ENCODE measurements at places on chromosomes 16 and 17.
A peak's percentile ranks its signal among the peaks of the same experiment; 100 is the strongest.

DNA sequence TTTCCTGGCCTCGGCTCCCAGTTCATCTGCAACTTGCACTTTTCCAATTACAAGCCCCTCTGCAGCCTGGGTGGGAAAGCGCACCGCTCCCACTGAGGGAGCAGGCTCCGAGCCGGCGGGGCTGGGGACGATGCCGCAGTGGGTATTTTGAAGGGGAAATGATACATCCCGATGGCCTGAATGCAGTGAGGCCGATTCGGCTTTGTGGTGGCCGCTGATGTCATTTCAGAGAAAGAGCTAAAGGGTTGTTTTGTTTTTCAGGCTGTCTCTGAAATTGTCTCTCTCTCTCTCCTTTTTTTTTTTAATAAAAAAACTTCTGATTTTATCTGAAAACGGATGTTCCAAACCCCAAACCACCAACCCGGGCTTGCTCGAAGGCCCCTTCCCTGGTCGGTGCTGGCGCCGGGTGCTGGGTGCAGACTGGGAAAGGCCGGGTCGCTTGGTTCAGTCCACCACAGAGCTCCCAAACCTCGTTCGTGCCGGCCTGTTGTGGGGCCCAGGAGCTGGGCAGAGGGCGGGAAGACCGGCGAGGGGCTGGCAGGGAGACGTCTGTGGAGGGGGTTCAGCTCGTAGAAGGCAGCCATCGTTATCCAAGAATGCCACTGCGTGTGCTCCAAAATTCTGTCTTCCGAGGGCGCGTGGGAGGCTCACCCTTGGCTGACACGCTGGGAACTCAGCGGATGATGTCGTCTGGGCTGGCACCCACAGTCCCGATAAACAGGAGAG, 102.8 kb downstream of the FOXL1 start:
- no peak for DNase-seq

DNA sequence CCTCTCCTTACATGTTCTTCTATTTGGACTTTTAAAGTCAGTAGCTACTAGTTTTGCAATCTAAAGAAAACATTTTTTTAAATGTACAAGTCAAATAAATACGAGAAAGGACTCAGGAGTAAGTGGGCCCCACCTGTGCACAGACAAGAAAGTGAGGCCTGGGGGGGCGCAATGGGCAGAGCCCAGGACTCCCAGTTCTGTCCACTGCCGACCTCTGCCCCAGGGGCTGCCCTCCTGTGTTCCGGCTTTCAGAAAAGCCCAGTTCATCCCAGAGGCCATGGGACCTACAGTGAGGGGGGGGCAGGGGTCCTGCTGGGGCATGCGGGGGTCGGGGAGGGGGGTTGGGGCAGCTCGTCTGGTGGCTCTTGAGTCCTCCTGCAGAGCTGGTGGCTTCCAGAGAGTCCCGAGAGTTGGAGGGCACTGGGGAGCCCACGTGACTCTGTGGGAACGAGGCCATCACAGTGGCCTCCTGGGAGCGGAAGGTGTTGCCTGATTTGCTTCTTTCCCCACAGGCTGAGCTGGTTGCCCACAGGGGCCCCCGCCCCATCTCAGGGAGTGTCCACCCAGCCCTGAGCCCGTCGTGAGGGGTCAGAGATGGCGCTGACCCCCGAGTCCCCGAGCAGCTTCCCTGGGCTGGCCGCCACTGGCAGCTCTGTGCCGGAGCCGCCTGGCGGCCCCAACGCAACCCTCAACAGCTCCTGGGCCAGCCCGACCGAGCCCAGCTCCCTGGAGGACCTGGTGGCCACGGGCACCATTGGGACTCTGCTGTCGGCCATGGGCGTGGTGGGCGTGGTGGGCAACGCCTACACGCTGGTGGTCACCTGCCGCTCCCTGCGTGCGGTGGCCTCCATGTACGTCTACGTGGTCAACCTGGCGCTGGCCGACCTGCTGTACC, 2.4 kb downstream of the UTS2R start:
- DNase-seq: no peak

DNA sequence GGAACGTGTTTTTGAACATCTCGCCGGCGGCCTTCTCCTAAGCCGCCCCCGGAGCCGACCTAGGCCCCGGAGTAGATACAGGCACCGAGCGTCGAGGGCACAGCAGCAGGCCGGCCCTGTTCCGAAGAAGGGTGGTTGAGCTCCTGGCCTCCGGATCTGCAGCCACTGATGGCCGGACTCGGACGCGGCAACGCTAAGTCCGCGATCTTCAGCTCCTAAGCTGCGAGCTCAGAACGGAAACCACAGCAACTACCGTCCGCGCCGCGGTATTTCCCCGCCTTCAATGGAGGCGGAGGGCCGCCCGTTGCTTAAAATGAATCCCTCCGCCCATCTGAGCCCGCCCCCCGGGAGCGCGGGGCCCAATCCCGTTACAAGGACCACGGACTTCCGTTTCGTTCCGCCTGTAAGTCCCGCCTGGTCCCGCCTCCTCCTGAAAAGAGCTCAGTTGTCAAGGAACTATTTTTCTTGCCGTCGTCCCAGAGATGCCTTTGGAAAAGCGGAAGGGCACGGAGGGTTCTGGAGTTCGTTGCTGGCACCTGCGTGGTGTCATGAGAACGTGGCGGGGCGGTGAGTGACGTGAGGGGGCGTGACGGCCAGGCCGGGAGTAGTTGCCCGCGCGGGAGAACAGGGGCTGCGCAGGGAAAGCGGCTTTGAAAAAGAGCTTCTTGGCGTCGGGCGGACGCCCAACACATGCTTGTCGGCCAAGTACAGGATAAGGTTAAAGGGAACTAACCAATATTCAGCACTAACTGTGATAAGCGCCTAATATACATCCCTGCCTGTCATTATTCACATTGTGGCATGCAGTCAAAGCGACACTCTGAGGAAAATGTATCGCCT, at the start of gene CFAP20:
TSS of gene CFAP20 (minus strand) at position 285 of the 840 bp plus-strand sequence. CDS start at position 19, 266 bp downstream.
- peak; percentile 98 for DNase-seq

GRCh38 chr16:16164243-16164642, 59.1 kb downstream of the ABCC6 start:
- DNase-seq: no peak

GRCh38 chr16:12868169-12868568, 33.2 kb upstream of the SHISA9 start:
- no peak for DNase-seq

DNA sequence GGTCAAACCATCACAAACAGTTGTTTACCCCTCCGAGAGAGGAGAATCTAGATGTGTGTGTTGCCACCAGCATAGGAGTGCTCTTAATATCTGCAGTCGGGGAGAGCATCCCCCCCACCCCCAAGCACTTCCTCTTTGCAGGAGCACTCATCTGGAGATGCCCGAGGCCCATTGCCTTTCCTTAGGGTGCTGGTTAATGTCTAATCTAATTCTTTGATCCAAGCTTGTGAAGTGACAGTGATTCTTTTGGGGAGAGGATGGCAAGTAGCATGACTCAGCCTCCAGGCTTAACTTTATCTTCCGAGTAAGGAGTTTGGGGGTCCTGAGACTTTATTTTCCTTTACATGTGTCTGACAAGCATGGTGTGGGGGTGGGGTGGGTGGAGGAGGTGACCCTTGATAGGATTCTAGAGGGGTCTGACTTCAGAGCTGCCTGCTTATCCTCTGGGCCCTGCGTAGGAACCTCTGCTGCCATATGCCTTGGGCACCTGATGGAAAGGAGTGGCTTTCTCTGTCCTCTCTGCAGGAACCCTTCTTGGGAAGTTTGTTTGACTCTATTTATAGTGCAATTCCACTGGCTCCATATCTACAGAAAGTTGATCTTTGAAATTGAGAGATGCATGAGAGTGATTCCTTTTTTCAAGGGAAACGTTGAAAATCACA, 207.1 kb downstream of the SPECC1 start:
- DNase-seq: no peak

- DNase-seq: no peak
Observed at GRCh38 chr16:27317320-27317719, 3.5 kb downstream of the IL4R start.

DNA sequence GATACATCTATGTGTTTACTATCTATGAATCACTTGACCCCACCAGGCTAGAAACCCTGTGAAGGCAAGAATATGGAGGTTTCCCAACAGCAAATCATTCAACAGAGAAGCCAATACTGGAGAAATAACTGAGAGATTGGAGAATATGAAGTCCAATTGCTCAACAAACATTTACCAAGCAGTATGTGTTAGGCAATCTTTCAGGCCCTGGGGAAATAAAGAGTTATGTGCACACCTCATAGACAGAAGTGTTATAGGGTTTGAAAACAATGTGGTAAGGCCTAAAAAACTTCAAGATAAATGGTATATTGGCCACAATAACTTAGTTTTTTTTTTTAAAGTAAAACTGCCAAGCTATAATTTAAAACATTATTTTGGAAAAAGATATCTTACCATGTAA, 1245.8 kb downstream of the CDH11 start:
- no peak for DNase-seq

All from CD4-positive, alpha-beta T cell treated with Interleukin-2 at 100 ng/mL for 4 hours (primary cell).